ENCODE measurements at places on chromosomes 2 and 18. TPM values are rescaled to one million over a fixed set of nuclear protein-coding genes. Genes with fewer than 3 reads are reported as not detected.

The SLC38A11 gene
- total RNA-seq = not detected

The GRP gene
- total RNA-seq = not detected

- DNase-seq = no peak
- H3K27ac ChIP-seq = no peak overlapping the region
- no peaks in the 10 kb centered on the region for H3K36me3 ChIP-seq
- no peaks in the 10 kb centered on the region for H3K4me1 ChIP-seq
Measured at GRCh38 chr18:7307030-7307429, 76.1 kb downstream of the LRRC30 start.

- no peak overlapping the region for H3K27ac ChIP-seq
- H3K36me3 ChIP-seq = peaks cover 13% of the 10 kb centered on the region
- H3K4me3 ChIP-seq = peak overlapping the region; percentile 99
- H3K4me1 ChIP-seq = peaks cover 35% of the 10 kb centered on the region
- DNase-seq = no peak
- no peaks in the 10 kb centered on the region for H3K27me3 ChIP-seq
Measured at GRCh38 chr2:27581417-27582128, 1.3 kb upstream of the ZNF512 start.

DNA sequence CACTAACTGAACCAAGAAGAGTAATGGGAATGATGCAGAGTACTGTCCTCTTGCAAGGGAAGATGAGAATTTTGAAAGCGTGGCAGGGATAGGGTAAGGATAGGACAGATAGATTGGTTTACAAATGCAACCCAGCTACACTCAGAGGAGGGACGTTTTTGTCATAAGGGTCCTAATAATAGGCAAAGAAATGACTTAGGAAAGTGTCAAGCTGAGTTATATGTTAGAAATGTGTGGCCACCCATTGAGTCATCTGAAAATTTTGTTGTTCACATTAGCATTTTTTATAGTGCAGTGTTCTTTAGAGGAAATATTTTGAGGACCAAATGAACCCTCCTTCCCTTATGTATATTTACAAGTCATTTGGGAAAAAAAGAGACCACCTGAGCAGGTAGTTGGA is 137.5 kb downstream of the PHLPP1 start:
- no peak overlapping the region for H3K4me3 ChIP-seq
- H3K36me3 ChIP-seq = no peaks in the 10 kb centered on the region
- no peaks in the 10 kb centered on the region for H3K4me1 ChIP-seq

GRCh38 chr2:71674158-71674851 is 220.9 kb downstream of the DYSF start:
- H3K4me3 ChIP-seq = no peak overlapping the region
- H3K27me3 ChIP-seq = peaks cover 12% of the 10 kb centered on the region
- H3K36me3 ChIP-seq = no peaks in the 10 kb centered on the region
- H3K4me1 ChIP-seq = no peaks in the 10 kb centered on the region
- no peak overlapping the region for H3K27ac ChIP-seq

Data from activated naive CD4-positive, alpha-beta T cell treated with anti-CD3 and anti-CD28 coated beads for 36 hours (primary cell).